ENCODE measurements at places on chromosomes 2 and 18. TPM values are rescaled to one million over a fixed set of nuclear protein-coding genes. Genes with fewer than 3 reads are reported as not detected.

The CRYGA gene
- not detected for total RNA-seq

The IL1RL2 gene
- total RNA-seq = not detected

The SLC4A3 gene
- total RNA-seq = 2.9 TPM

The TMEM247 gene
- not detected for total RNA-seq

The FEV gene
- total RNA-seq = not detected

The GKN1 gene
- not detected for total RNA-seq

The NOSTRIN gene
- 0.25 TPM for total RNA-seq

The SLC5A7 gene
- not detected for total RNA-seq

The TPO gene
- not detected for total RNA-seq

The TMEM169 gene
- 0.16 TPM for total RNA-seq

The EMX1 gene
- total RNA-seq = not detected

The FAM136A gene
- total RNA-seq = 50.4 TPM

The IMPA2 gene
- total RNA-seq = 38.9 TPM

The KCTD1 gene
- total RNA-seq = 13.8 TPM

The PNPT1 gene
- 32.8 TPM for total RNA-seq

The RIOK3 gene
- total RNA-seq = 34.9 TPM

The CXCR1 gene
- total RNA-seq = not detected

The ADCYAP1 gene
- total RNA-seq = 0.47 TPM

The MROH2A gene
- total RNA-seq = not detected

The XDH gene
- 0.33 TPM for total RNA-seq

The SPATA3 gene
- not detected for total RNA-seq

The IL1F10 gene
- not detected for total RNA-seq

The QPCT gene
- total RNA-seq = 0.90 TPM

The AMER3 gene
- total RNA-seq = not detected

The RNF144A gene
- 6.5 TPM for total RNA-seq

The CYP1B1 gene
- 29.9 TPM for total RNA-seq

The SOX11 gene
- 1.8 TPM for total RNA-seq

The APCDD1 gene
- total RNA-seq = 5.3 TPM

The SULT1C4 gene
- total RNA-seq = not detected

The CMPK2 gene
- total RNA-seq = 4.8 TPM

The ABHD1 gene
- total RNA-seq = 0.12 TPM

The TUBA3D gene
- not detected for total RNA-seq

The VWC2L gene
- total RNA-seq = not detected

The UPP2 gene
- total RNA-seq = not detected

The ACP1 gene
- 88.4 TPM for total RNA-seq

Data from H4 (cell line).